Stimulated activated CD4-positive, alpha-beta T cell treated with anti-CD3 and anti-CD28 coated beads, Interleukin-1b, Interleukin-23, amount 100 ng/mL, for 1 hour (primary cell): ENCODE measurements at places on chromosomes 16 and 17.

DNA sequence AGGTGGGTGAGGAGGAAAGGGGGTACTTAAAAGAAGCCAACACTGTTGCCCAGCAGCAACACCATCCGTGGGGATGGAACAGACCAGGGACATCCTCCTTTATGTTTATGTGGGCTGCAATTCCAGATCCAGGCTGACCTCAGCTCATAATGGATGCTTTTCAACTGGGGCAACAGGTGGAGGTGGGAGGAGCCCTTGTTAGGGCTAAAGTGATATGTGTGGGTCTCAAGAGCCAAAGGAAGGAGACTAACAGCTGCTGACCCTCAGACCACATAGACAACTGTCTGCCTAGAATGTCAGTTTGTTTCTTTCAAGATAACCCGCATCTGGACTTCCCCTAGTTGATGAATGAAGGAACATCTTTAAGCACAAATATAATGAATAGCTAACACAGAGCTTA is 2.0 kb upstream of the INPP5K start:
- DNase-seq: no peak

DNA sequence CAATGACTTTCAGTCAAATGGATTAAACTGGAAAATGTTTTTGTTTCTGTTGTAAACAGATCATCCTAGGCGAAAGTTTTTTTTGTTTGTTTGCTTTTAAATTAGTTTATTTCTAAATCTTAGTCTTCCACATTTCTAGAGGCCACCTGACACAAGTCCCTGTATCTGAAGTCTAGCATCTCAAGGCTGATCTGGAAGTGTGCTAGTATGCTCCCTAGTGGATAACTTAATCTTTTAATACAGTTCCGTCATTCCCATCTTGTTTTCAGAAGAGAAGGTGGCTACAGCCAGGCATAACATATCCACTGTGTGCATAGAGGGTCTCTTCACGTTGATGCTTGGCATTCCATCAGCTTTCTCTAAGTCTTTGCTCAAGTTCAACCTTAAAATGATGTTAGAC is 7.6 kb downstream of the IFT20 start:
- no peak for DNase-seq

GRCh38 chr17:82692268-82692667 is 6.2 kb downstream of the RAB40B start:
- no peak for DNase-seq

DNA sequence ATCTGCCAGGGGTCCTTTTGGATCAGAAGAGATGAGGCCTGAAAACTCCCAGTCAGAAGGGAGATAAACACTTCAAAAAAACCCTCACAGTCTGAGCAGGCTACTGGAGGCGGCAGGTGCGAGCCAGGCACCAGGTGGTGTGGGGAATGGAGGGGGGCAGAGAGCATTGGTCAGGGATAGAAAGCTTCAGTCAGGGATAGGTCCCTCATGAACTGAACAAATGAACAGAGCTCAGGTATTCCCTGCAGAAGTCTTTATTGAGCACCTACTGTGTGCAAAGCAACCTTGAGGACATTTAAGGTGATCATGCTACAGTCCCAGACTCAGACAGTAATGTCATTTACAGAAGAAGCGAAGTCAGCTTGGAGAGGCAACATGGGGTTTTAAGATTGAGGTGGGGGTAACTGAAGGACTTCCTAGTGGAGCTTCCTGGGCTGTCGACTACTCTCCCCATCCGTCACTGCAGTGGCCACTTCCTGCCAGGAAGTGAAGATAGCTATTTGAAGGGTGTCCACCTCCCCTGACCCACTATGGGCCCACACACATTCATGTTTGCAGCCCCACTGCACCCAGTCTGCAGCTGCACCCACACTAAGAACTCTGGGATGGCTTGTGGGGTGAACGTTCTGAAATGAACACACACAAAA is 3.2 kb downstream of the KIFC3 start:
- no peak for DNase-seq

DNA sequence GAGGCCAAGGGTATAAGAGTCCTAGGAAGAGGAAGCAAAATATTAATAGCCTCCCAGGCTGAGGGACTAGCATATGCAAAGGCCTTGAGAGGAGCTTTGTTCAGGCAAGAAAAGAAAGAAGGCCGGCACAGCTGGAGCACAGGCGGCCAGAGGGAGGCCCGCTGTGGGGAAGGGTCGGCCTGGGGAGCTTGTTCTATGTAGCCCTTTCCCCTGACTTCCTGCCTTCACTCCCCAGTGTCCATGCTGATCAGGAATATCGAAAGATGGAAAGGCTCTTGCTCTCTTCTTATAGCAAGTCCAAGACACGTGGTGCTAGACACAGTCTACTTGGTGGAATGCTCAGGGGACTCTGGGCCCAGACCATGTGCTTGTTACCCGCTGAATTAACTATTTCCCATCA is 27.4 kb upstream of the HAS3 start:
- DNase-seq: no peak

- DNase-seq: no peak
Observed at GRCh38 chr16:11389631-11390565, 44.6 kb downstream of the RMI2 start.

- DNase-seq: no peak
Observed at GRCh38 chr16:12773221-12773620, 30.5 kb downstream of the CPPED1 start.
